Stimulated activated CD8-positive, alpha-beta memory T cell treated with anti-CD3 and anti-CD28 coated beads, Interleukin-4, amount 100 ng/mL, for 4 hours (primary cell): ENCODE measurements at places on chromosomes 2 and 18.

DNA sequence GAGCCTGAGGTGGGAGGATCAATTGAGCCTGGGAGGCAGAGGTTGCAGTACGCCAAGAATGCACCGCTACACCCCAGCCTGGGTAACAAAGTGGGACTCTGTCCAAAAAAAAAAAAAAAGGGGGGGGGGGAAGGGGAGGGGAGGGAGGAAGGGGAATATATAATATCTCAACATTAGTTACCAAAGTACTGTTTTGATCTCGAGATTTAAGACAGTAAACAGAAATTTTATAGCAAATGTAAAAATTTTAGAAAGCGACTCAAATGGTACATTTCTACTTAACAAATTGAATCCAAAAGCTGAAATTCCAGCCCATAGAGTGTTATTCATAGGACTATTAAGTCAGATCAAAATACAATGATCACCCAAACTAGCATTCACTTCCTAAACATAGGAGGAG lies 60.8 kb downstream of the CWC22 start:
- DNase-seq = no peak

- DNase-seq = no peak
Observed at GRCh38 chr2:240328526-240328925, 106.9 kb upstream of the GPC1 start.

GRCh38 chr2:229873123-229873581 lies 48.7 kb downstream of the TRIP12 start:
- no peak for DNase-seq

DNA sequence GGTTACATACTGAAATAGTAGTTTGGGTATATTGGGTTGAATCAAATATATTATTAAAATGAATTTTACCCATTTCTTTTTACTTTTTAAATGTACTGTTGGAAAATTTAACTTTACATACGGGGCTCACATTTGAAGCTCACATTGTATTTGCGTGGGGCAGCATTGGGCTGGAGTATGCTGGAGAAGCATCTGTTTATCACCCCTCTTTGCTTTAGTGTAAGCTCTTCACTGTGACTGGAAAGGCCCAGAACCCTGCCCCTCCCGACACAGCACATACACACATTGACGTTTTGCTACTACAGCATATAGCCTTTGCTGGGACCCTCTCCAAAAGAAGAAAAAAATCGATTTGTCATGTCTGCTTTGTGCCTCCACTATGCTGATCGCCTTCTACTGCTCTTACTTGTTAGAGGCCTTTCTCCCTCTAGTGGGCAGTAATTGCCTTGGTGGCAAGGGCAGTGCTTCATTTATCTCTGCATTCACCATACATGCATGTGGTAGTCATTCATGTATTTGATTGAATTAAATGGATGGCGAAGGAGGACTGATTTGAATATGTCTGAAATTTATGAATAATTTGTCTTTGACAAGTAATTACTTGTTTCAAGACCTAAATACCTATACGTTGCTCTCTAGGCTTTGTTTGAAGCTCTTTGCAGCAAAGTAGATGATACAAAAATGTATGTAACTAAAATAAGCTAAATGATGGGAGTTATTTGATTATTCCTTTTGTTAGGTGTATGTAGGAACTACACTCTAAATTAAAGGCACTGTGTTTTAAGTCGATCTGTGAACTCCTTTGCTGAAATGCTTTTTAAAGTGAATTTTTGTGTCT lies 37.4 kb downstream of the VAPA start:
- DNase-seq = no peak

GRCh38 chr18:60347526-60348045 lies 25.0 kb downstream of the MC4R start:
- DNase-seq = no peak

GRCh38 chr18:8952174-8952573 lies 150.3 kb upstream of the NDUFV2 start:
- DNase-seq = no peak

DNA sequence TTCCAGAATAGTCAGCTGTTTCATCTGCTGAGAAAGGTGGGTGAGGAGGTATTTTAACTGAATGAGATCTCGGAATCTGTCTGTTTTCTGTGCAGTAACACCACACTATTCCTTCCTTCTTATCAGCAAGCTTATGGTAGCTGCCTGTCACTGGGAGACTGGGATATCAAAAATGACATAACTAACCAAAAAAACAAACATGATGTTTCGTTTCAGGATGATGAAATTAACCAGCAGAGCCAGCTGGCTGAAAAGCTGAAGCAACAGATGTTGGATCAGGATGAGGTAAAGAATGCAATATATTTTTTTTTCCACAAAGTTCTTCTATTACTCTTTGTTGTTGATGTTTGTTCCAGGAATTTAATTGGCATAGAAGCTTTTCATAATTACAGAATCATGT lies 59.8 kb upstream of the LYPD6B start:
- DNase-seq = no peak

DNA sequence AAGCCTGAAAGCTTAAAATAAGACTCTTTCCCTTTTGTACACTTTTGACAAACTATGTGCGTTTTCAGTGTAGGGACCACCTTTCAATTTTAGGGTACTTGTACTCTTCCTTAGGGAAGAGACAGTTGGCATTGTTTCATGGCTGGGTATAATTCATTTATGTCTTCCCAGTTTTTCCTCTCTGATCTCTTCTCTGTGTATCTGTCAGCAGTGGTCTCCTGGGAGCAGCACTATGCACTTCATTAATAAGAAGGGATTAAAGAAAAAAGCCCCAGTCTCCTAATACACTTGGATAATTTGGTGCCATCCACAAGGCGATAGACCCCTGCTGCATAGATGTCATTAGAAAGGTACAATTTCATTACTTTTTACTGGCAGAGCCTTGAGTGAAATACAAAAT lies 12.1 kb downstream of the AQP4 start:
- DNase-seq = no peak

DNA sequence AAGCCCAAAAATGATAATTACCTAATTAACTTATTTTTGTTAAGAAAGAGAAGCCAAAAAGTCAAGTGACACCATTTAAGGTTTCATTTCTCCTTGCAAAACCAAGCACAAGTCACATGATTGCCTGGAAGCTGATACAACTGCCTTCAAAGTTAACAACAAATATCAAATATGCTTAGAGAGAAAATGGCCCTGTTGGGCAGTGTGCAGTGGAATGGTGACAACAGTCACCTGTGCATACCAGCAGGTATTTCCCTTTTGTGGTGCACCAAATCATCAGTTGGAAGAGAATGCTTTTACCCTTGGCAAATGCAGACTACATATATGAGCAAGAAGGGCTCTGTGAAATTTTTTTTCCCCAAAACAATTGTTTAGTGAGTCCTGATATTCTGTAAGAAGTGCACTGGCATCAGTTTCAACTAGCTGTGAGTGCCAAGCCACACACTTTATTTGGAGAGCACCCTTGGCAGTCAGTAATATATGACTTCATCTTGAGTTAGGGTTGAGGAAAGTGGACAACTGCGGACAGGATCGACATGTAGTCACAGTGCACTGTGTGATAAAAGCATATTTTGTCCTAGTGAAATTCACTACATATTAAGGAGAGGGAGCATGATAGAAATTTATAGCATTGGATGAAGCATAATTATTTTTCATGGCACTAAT lies 74.9 kb upstream of the DOCK10 start:
- DNase-seq = no peak

- no peak for DNase-seq
Observed at GRCh38 chr18:46155641-46156051, 51.5 kb downstream of the HAUS1 start.

GRCh38 chr18:10130606-10131005 lies 216.8 kb downstream of the VAPA start:
- DNase-seq = no peak

DNA sequence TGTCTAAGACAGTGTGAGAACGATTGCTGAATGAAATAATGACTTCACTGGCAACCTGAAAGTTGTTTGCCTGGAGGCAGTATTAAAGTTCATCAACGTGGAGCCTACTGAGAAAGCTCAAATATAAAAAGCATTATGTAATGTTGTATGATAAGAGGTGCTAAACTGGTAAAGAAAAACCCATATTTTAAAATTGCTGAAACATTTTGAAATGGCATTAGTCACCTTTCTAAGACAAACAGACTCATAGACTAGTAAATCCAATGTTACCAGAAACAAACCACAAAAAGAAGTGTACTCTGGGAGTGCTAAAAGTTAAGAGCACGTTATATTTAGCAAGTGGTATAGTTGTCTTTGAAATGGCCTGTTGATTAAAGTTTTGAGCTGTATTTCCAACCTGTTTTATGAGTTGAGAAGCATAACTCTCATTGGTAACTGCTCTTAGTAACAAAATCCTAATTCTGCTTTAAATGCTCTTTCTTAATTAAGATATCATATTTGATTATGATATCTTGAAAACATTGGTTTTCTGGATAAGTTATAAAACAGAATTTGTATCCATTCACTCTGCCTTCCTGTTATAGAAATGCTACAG lies 62.7 kb downstream of the CYP1B1 start:
- DNase-seq = no peak

DNA sequence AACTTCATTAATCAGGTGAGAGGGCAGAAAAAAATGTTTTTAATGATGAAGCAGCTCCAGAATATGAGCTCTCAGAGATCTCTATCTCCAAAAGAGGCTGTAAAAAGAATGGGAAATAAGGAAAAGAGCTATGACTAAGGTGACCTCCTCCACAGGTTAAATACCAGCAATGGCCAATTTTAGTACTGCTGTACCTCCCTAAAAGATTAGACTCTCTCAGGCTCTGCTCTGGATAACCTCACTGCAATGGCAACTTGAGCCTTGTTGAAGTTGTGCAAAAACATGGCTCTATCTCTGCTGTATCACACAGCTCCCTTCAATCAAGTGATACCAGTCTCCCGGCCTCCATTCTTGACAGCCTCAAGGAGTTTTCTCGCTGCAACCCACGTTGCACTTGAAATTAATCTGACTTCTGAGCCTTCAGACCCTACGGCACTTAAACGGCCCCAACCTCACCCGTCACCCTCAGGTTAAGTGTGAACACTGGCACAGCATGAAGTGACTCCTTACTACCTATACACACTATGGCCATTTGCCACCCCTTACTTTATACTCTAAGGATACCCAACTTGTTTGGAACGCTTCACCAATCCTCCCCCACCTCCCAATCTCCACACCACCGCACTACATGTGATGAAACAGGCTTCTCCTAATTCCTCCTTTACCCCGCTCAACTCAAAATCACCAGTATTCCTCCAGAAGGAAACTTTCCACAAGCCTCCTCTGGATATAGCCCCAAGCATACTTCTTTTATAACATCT lies 36.3 kb downstream of the SMAD2 start:
- DNase-seq = no peak

DNA sequence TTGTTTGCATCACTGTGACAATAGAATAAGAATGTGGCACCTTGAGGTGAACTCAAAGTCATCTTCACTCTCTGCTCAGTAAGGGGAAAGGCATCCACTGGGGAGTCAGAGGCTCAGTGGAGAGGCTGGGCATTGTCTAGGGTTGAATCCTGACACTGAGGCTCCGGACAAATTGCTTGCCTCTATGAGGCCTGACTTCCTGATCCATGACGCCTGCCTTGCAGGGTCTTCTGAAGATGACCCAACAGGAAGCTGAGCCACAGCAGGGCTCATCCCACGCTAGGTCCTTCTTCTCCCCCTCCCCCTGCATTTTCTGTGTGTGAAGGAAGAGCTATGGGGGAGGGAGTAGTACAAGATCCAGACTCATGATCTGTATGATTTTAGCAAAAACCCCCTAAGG lies 265.1 kb downstream of the SH3BP4 start:
- no peak for DNase-seq

GRCh38 chr2:32532961-32533360 lies 94.9 kb upstream of the TTC27 start:
- DNase-seq = no peak

DNA sequence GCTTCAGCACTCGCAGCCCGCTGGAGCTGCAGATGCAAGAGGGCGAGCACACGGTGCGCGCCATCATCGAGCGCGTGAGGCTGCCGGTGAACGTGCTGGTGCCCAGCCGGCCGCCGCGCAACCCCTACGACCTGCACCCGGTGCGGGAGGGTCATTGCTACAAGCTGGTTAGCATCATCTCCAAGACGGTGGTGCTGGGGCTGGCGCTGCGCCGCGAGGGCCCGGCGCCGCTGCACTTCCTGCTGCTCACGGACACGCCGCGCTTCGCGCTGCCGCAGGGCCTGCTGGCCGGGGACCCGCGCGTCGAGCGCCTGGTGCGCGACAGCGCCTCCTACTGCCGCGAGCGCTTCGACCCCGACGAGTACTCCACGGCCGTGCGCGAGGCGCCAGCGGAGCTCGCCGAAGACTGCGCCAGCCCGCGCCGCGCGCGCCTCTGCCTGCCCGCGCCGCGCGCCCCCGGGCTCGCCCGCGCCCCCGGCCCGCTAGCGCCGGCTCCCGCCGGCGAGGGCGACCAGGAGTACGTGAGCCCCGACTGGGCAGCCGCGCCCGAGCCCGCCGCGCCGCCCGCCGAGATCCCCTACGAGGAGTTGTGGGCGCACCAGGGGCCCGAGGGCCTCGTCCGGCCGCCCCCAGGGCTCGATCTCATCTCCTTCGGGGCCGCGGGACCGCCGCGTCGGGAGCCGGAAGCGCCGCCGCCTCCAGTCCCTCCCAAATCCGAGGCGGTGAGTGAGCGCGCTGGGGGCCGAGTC lies 11.8 kb downstream of the GAREM2 start:
- DNase-seq = peak; percentile 41

GRCh38 chr18:51164761-51165281 lies 32.7 kb downstream of the MEX3C start:
- DNase-seq = no peak

GRCh38 chr2:178441426-178441825 lies 9.5 kb downstream of the PRKRA start:
- DNase-seq = no peak

- DNase-seq = no peak
Observed at GRCh38 chr2:25567406-25567805, 106.0 kb downstream of the DTNB start.

DNA sequence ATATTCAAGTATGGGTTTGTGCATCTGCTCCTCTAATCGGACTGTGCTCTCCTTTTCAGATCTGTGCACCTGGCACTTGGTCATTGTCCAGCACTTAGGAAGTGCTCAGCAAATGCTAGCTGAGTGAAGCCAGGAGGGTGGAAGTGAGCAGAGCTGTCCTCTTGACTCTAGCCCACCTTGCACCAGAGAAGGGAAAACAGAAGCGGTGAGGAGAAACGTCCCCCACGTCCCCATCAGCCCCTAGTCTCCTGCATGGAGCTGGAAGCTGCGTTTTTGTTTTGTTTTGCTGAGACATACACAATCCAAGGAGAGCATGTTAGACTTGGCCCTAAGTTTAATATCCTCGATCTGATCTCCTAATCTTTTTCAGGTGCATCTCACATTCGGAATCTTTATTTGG lies 73.6 kb downstream of the EN1 start:
- no peak for DNase-seq

- no peak for DNase-seq
Observed at GRCh38 chr2:56741601-56742102, 557.9 kb downstream of the CCDC85A start.
